ENCODE measurements at places on chromosomes 1 and 21.

- no peak for DNase-seq
Measured at GRCh38 chr1:102550729-102551384, 554.1 kb upstream of the OLFM3 start.

- DNase-seq = no peak
Measured at GRCh38 chr1:33382661-33383415, 48.1 kb downstream of the PHC2 start.

GRCh38 chr1:39943471-39944290 is 11.3 kb upstream of the MFSD2A start:
- DNase-seq = no peak

DNA sequence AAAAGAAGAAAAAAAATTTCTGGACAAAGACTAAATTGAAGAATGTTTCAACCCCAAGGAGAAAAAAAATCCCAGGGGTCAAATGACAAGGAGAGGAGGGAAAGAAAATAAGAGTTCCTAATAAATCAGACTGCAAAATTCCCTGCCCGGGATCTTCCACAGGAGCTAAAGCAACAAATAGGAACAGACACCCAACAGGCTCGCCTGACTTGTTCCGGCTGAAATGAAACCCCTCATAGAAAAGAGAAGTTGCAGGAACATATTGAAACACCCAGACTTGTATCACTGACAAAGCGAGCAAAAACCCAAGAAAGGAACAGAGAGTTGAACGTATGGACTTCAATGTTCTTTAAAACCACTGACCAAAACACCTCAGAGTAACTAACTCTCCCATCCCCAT is 123.0 kb downstream of the TIAM1 start:
- DNase-seq = no peak

DNA sequence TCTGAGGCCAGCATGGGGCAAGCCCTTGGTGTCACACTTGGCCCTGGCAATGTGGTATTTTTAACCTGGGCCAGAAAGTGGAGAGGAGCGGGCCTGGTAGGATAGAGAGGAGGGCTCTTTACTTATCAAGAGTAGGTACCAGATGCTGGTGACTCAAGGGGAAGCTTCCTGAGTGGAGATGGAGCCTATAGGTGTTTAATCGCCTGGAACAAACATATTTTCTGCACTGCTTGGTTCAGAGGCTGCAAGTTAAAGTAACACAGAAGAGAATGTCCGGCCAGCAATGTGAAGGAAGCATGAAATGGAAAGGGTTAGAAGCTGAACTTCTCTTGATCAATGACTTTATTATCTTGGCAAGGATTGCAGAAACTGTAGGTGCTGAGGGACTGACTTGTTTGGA is 74.3 kb downstream of the DDR2 start:
- no peak for DNase-seq

DNA sequence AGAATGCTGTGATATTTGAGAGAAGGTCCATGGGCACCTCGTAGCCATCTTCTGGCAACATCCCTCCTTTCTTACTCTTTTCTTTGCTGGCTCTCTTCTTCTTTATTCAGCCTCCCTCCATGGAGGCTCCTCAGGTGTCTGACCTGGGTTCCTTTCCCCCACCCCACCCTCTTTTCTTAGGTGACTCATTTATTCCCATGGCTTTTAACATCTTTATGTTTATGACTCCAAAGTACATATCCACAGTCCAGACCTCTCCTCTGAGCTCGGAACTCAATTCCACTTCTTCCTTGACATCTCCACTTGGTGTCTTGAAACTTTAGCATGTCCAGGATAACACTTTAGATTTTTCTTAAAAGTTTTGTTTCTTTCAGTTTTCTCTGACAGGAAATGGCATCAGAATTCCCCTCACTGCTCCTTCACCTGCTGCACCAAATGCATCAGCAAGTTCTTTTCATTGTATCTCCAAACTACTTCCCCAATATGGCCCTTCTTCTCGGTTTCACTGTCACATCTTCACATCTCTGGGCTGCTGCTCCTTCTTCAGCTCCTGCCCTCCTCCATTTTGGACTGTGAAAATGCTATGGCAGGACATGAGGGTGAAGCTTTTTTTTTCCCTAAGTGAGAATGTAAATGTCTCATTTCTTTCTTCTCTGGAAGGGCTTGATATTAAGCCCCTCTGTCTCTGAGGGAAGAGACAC is 95.9 kb downstream of the GIPC2 start:
- DNase-seq = no peak

DNA sequence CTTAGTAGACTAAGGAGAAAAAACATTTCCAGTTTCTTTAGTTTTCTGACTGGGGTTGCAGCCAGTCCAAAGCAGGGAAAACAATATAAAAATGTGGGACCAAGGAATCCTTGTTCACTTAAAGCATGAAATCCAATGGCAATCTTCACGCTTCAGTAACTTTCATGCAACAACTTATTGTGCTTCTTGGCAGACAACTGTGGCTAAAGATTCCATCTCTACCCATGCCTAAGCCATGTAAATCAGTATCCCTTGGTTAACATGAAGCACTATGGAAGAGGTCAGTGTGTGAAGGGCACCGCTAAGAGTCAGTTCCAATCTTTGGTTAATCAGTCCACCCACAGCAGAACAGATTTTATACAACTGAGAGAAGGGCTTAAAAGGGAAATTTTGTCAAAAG is 201.8 kb upstream of the GREM2 start:
- DNase-seq = no peak

DNA sequence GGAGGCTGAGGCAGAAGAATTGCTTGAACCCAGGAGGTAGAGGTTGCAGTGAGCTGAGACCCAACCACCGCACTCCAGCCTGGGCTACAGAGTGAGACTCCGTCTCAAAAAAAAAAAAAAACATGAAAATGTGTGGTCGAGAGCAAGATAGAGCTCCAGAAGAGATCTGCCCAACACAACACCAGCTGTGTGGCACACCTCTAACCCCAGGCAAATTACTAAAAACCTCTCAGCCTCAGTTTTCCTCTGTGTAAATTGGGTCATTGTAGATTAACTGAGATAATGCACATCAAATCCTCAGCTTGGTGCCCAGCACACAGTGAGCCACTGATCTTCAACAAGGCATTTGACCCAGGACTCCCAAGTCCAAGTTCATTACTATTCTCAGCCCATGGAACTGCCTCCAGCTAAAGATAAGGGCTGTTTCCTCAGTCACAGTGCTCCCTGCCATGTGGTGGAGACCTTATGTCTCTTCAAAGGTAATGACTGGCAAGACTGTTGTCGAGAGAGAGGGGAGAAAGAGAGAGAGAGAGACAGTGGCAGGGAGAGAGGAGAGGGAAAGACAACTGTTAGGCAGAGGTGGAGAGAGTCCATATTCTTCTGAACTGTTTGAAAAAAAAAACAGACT is 58.1 kb downstream of the PTP4A2 start:
- DNase-seq = no peak

DNA sequence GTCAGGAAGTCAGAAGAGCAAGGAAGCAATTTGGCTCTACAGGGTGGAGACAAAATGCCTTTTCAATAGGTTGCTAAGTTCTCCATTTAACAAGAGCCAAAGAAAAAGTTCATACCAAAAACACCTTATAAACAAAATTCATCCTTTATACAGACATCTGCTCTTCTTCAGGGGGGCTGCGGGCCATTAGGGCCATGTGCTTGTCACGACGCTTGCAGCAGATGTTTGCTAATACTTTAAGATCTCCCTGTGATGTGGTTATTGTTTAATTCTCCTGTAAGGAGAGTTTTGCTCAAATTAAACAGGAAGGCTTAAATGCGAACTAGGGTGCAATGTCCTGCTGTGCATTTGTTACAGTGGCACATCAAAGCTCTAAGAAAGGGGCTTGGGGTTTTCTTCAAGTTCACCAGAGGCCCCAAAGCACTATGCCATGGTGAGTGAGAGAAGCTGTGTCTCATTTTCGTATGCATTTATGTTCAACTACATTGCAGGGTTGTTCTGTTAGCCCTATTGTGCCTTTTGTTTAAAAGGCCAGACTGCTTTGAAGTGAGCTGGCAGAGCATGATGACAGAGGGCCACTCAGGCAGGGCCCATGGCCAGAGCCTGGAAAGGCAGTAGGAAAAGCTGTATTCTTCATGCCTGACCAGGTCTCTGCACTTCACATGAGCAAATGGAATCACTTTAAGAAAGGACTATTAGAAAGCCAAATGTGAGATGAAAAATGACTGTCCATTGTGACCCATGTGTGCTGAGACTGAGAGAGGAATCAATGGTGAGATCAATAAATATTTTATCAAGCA is 24.8 kb upstream of the NTPCR start:
- DNase-seq = no peak

- no peak for DNase-seq
Measured at GRCh38 chr1:8441426-8441825, 123.5 kb downstream of the SLC45A1 start.

DNA sequence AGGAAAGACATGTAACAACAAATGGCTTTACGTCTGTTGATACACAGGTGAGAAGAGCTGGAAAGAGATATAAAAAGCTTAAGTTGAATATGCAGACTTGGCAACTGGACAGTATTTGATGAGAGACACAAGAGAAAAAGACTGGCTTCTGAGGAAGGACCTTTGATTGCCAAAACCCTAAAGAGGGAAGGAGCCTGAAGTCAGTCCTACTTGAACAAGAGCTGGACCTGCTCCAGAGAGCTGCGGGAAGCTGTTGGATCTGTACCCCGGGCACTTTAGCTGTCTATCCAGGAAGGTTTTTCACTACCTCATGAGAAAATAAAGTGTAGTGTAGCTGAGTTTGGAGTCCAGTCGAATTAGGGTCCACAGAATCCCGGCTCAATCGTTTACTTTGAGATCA is 25.3 kb upstream of the LRRC8B start:
- no peak for DNase-seq

DNA sequence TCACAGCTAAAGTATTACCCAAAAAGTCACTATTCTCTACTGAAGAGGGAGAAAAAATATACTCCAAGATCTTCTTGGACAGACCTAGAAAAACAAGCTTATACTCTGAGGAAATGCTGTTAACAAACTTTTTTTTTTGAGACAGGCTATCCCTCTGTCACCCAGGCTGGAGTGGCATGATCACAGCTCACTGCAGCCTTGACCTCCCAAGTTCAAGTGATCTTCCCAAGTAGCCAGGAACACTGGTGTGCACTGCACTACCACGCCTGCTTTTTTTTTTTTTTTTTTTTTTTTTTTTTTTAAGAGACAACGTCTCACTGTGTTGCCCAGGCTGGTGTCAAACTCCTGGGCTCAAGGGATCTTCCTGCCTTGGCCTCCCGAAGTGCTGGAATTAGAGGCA is 17.3 kb downstream of the GLRX2 start:
- DNase-seq = no peak

DNA sequence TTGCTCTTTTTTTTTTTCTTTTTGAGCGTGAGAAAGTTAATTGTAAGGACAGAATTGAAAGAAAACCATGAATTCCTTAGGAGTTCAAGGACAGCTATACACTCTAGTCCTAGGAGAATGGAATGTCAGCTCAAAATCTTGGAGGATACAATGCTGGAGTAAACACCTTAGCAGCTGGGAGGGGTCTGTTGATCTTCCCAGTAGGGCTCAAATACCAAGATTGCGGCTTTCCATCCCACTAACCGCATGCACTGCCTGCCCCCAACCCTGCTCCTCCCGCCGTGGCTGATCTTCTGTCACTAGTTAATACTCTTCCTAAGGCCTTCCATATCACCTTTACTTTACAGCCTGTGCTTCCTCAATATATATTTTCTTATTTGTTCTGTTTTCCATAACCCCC is 2.6 kb upstream of the PDC start:
- DNase-seq = no peak

DNA sequence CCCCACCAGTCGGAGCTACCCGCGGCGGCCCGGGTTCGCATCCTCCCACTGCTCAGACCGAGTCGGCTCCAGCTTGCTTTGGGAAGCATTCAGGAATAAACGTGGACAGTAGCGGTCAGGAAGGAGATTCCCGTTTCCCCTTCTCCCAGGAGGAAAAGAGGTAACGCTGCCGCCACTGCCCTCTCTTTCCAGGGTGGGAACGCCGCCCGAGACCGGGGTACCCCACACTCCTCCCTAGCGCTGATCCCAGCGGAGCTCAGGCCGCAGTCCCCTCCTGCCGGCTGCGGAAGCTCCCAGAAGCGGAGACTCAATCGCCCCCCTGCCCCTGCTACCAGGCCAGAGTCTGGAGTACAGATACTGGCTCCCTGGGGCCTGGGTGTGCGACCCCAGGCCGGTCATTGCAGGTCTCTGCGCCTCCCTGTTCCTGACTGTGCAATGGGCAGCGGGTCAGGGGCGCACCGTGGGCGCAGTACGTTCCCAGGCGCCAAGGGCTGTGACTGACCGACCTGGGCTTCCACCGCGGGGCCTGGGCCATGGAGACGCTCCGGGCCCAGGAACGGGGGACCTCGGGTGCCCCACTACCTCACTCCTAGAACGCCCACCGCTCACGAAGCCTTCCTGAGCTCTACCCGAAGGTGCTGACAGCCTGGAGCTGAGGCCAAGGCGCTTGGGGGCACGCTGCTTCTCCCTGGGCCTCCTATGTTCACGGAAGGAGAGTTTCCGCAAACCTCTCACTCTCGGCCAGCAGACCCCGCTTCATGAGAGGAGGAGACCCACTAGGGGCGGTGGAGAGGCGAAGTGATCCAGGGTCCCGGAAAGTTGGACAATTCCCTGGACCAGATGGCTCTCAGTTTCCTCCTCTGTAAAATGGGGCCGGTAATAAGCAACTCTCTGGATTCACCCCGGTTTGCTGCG is 7.8 kb downstream of the DMRTA2 start:
- no peak for DNase-seq

DNA sequence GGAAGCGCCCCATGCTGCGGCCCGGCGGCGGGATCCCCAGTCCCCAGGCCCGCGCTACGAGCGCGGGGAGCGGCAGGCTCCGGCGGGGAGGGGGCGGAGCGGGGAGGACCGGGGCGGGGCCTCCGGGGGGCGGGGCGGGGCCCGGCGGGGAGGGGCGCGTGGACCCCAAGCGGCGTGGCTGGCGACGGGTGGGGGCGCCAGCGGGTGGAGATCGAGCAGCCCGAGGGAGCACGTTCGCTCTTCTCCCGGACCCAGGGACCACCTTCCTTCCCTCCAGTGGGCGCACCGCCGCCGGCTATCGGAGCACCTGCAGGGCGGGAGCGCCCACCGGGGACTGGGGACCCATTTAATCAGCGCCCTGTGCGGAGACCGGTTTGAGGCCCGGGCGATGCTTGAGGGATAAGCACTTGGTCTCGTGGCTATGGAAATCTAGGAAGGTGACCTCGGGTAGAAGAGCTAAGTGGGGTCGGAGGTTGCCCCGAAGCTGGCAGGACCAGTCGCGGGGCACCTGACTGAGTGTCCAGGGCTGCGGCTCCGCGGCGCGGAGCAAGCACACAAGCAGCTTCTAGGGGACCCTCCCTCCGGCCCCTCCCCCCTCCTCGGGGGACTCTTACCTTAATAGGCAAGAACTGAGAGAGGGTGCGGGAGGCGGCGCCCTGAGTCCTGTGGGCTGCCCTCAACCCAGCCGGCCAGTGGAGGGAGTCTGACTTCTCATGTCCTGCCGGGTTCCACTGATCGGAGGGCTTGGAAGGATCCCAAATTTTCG is at the start of gene TSPAN2:
Gene TSPAN2 (minus strand): TSS at position 84 of the 766 bp plus-strand sequence. CDS start 71 bp downstream, at position 13.
- no peak for DNase-seq

GRCh38 chr1:111392042-111392441 is 35.5 kb downstream of the OVGP1 start:
- DNase-seq = no peak

GRCh38 chr1:232789651-232790050 is 15.6 kb upstream of the MAP10 start:
- no peak for DNase-seq

All from activated CD8-positive, alpha-beta memory T cell treated with anti-CD3 and anti-CD28 coated beads for 48 hours (primary cell).